ENCODE measurements at places on chromosomes 11 and 22.

DNA sequence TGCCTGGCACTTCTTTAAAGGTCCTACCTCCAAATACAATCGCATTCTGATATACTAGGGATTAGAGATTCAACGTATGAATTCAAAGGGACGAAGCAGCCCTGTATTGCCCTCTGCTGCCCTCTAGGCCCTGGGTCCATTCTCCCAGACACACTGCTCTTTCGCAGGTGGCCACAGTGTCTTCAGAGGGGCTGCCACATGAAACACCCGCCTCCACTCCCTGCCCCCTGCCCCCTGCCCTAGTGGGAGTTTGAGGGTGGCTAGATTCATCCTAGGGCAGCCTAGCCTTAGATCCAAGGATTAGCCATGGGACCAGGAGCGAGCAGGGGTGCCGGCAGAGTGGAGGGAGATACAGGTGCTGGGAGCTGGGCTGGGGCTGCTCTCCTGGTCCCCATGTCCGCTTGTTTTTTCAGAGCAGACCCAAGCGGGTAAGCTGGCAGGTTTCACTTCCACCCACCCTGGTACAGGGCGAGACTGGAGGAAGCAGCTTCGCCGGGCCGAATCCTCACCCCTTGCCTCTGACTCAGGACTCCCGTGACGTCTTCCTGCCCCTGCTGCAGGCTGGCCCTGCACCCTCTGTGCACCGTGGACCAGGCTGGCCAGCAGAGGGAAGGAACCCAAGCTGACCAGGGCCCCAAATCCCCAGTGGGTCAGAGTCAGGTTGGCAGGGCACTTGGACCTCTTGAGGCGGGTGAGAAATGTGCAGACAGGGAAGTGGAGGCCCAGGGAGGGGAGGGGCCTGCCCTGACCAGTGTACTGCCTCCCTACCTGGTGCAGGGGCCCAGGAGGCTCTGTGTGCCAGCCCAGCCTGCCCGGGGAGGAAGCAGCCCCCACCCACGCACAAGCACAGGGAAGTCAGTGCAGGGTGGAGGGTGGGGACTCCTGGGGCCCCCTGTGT, 28.4 kb upstream of the HMOX1 start:
- DNase-seq = no peak

DNA sequence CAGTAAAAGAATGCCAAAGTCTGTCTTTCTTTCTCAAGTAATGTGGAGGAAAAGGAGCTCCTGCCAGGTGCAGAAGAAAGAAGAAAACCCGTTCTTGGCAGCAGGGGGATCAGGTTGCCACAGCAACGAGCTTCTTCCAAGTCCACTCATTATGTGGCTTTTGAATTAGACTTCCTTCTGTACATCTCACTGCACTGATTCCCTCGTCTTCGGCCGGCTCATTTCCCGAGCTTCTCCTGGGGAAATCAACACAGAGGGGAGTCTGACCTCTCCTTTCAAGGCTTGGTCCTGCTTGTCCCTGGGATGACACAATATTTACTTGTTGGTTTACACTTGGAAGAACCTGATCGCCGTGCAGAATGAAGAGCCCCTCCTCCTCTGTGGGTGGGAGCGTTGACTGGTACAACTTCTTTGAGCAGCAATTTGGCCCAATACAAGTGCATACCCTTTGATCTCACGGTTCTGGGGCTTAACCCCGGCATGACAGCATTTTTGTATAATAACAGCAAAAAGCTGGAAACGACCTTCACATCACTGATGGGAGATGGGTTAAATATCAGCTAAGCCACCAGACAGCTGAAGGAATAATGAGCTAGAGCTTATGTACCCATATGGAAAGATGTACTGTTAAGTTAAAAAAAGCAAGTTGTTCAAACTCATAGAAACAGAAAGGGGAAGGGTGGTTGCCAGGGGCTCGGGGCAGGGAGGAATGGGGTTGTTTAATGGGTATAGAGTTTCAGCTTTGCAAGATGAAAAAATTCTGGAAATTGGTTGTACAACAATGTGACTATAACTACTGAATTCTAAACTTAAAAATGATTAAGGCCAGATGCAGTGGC, 35.4 kb downstream of the MCHR1 start:
- no peak for DNase-seq

DNA sequence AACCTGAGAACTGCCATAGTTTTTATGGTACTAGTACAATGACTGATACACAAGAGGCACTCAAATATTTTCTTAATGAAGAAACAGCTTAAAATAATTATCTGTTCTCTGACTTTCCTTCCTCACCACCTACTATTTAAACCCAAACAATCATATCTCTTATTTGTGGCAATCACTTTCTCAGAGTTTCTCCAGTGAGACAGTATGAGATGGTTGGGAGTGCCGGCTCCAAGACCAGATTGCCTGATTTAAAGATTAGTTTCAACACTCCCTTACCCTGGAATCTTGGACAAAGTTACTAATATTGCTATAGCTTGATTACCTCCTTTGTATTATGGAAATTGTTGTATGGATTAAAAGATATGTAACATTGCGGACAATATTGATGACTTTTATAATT, 5.7 kb upstream of the CEP126 start:
- no peak for DNase-seq

GRCh38 chr22:48451891-48452290, 1375.8 kb downstream of the BRD1 start:
- no peak for DNase-seq

- DNase-seq = no peak
Measured at GRCh38 chr11:112719736-112720525, 241.3 kb upstream of the NCAM1 start.
